ENCODE measurements at places on chromosomes 1 and 21.

GRCh38 chr1:225851805-225852204, 30.4 kb downstream of the TMEM63A start:
- DNase-seq, result no peak

DNA sequence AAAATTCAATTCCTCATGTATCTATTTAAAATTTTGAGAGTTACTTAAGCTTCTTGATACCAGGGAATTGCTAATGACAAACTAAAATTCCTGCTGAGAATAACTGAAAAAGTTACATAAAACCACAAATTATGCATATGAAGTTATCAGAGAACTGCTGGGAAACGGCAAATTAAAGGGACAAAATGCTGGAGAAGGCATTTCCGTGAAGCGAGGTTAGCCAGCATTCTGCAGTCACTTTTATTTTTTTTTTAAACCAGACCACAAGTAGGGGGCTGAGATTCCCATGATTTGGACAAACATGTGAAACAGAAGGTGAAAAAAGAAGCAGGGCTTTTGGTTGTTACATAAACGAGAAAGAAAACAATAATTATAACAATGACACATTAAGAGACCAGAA, 737.6 kb upstream of the CHRM3 start:
- DNase-seq, result no peak

- DNase-seq, result no peak
These were observed 88.9 kb upstream of the PPP2R5A start for GRCh38 chr1:212196355-212196754.

GRCh38 chr1:228469413-228470162, 17.6 kb upstream of the RNF187 start:
- no peak for DNase-seq

GRCh38 chr1:17653276-17653675, 101.9 kb upstream of the ACTL8 start:
- DNase-seq, result no peak

DNA sequence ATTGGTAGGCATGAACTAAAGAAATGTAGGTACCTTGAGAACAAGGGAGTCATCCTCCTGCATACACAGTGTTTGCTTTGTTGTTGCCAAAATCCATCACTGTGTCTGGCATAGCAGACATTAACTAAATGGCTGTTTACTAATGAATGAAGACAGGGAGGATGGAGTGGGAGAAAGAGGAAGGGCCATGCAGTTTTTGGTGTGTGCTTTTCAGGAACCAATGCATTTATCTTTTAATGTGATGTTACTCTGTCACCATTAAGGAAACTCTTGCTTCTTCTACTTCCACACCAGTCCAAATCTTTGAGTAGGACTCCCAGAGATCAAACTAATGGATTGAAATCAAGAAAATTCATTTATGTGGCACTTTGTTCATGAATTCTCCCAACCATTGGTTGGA, 55.6 kb upstream of the DUSP10 start:
- no peak for DNase-seq

DNA sequence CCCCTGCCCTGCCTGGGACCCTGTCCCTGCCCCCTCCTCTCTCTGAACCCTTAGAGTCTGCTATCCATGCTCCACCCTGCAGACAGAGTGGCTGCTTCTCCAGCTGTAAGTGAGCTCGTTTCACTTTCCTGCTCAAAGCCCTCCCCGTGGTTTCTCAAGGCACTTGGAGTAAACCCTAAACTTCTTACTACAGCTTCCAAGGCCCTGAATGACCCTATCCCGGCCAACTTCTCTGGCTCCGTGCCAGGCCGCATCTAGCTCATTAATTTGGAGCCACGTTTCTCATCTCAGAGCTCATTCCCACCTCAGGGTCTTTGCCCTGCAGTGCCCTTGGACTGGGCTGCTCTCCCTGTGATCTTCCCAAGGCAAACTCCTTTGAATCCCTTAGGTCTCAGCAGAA, 235.1 kb upstream of the RUNX1 start:
- DNase-seq, result no peak

DNA sequence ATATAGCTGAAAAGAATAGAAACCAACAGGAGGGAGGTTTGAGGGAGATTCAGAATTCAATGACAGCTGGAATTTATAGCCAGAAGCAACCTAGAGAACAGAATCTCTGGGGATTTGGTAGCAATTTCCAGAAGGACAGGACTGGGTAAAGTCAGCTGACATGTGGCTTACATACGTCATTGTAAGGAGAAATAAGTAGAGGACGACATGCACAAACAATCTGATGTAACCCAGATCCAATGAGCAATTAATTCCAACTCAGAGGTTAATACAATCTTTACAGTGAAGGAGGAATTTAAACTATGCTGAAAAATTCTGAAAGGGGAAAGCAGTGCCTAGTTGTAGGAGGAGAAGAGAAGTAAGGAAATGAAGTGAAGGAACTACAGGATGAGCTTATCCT, 383.9 kb downstream of the PTBP2 start:
- DNase-seq, result no peak
